RPMI8226 (cell line): ENCODE measurements at places on chromosomes 11 and 22.

GRCh38 chr11:108592591-108593213, 866 bp downstream of the EXPH5 start:
- DNase-seq: no peak

GRCh38 chr11:27830206-27830605, 130.0 kb upstream of the BDNF start:
- no peak for DNase-seq

DNA sequence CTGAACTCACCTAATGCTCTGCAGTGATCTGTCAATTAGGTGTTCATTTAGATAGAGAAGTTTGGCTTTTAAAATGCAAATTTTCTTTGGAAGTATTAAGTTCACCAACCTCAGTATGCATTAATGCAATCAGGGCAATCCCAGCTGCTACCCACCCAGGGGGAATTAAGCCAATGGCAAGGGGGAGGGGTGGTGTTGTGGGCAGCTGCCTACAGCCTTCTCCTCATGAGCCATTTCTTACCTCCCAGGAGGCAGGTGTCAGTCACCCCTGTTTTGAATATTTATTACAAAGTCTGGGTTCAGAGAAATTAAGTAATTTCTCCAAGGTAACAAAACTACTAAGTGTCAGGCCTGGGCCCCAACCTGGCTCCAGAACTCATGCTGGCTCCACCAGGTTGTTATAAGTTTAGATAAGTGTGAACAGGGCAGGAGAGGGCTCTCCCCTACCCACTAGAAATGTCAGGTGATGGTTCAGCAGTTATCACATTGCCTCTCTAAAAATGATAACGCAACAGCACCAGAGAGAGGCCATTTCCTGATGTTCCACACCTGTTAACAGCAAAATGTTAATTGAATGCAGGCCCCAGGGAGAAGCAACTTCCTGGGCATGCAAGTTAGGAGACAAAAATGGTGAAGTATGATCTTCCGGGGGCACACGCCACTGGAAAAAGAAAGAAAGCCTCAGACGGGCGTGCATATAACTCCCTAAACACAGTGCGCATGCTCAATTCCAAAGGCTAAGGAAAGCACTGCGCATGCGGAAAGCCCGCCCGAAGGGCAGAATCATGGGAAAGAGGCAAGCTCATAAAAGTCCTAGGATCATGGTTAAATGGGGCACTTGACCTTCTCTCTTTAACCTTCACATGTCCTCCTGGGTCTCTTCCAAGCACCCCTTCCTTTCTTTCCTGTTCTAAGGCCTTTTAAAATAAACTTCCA, 35.4 kb upstream of the GNAZ start:
- DNase-seq: no peak

DNA sequence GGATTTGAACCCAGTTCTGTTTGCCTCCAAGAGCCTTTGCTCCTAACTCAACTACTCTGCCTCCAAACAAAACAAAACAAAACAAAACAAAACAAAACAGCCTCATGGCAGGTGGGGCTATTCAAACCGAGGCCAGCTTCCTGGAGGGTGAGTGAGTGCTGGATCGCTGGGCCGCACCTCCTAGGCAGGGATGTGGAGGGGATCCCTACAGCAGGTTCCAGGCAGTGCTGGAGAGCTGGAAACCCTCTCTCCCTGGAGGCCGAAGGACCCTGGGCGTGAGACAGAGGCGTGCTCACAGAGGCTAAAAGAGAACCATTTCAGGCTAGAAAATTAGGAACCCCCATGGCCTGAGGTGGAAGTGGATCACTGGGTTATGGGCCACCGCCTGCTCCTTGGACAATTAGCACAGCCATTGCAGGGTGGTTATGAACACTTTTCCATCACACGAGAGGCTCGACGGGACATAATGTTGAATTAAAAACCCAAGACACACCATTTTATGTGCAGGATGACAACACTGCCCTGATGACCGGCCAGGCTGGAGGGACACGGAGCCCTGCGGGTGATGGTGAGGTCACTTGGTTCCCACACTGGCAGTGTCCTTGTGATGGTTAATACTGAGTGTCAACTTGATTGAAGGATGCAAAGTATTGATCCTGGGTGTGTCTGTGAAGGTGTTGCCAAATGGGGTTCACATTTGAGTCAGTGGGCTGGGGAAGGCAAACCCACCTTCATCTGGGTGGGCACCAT, 35.2 kb downstream of the SHISAL1 start:
- no peak for DNase-seq
